Fibroblast of skin of scalp (primary cell): ENCODE measurements at places on chromosomes 11 and 22.

GRCh38 chr11:130037881-130038585 lies 31.7 kb upstream of the APLP2 start:
- peak; percentile 39 for DNase-seq

- no peak for DNase-seq
Observed at GRCh38 chr22:38220163-38220562, 18.4 kb downstream of the MAFF start.

DNA sequence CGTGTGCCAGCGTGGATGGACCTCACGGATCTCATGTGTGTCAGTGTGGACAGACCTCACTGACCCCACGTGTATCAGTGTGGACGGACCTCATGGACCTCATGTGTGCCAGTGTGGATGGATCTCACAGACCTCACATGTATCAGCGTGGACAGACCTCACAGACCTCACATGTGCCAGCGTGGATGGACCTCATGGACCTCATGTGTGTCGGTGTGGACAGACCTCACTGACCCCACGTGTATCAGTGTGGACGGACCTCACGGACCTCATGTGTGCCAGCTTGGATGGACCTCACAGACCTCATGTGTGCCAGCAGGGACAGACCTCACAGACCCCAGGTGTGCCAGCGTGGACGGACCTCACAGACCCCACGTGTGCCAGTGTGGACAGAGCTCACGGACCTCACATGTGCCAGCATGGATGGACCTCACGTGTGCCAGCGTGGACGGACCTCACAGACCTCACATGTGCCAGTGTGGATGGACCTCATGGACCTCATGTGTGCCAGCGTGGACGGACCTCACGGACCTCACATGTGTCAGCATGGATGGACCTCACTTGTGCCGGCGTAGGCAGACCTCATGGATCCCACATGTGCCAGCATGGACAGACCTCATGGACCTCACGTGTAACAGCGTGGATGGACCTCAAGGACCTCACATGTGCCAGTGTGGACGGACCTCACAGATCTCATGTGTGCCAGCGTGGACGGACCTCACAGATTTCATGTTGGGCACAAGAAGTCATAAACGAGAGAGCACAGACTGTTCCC lies 18.2 kb downstream of the TTLL8 start:
- no peak for DNase-seq

GRCh38 chr11:69380921-69381581 lies 87.1 kb downstream of the MYEOV start:
- no peak for DNase-seq

GRCh38 chr22:43828998-43829782 lies 17.1 kb upstream of the EFCAB6 start:
- DNase-seq, result peak; percentile 65

DNA sequence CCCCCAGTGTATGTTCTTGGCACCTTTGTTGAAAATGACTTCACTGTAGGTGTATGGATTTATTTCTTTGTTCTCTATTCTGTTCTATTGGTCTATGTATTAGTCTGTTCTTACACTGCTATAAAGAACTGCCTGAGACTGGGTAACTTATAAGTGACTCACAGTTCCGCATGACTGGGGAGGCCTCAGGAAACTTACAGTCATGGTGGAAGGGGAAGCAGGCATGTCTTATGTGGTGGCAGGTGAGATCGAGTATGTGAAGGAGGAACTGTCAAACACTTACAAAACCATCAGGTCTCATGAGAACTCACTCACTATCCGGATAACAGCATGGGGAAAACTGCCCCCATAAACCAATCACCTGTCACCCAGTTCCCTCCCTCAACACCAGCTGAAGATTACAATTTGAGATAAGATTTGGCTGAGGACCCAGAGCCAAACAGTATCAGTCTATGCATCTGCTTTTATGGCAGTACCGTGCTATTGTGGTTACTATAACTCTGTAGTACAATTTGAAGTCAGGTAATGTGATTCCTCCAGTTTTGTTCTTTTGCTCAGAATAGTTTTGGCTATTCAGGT lies 836.2 kb downstream of the DLG2 start:
- DNase-seq, result no peak

DNA sequence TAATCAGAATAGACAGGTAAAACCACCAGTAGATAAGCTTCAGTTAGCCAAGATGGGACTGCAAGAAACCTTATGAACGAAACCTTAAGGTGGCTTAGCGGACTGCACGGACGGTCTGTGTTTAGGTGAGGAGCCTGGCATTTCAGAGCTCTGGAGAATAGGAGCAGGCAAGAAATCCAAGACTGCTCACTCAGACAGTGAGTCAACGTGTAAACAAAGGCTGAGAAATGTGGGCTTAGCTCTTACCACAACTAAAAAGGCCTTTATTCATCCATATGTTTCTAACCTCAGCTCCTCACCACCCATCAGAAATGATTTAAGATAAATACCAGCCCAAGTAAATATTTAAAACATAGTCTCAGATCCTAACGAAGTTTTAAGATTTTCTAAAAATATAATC lies 657.7 kb downstream of the OPCML start:
- DNase-seq, result peak; percentile 83

- DNase-seq, result no peak
Observed at GRCh38 chr11:66311470-66311964, 5.3 kb downstream of the CD248 start.

- no peak for DNase-seq
Observed at GRCh38 chr11:60768202-60768601, 11.5 kb downstream of the MS4A15 start.

GRCh38 chr11:3823303-3823702 lies 14.9 kb downstream of the PGAP2 start:
- peak; percentile 65 for DNase-seq

DNA sequence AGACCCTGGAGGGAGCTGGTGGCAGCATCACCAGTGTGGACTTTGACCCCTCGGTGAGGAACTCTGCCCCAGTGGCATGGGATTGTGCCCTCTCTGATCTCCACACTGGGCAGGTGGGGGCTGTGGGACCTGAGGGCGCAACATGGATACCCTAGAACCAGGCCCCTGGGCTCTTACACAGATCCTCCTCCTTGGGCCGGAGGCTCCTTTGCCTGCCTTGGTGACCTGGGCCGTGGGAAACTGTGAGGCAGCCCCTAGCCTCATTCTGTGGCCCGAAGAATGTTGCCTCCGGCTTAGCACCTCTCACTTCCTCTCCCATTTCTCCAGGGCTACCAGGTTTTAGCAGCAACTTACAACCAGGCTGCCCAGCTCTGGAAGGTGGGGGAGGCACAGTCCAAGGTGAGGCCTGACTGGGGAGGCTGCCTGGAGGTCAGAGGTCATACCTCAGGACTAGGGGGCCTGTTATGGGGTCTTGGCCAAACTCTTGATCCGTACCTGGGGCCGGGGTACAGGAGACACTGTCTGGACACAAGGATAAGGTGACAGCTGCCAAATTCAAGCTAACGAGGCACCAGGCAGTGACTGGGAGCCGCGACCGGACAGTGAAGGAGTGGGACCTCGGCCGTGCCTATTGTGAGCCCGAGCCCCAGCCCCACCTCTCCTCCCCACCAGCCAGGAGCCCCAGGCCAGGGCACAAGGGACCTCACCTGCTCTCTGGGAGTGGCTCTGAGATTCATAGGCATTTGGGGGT lies 12.2 kb downstream of the ATG16L2 start:
- DNase-seq, result no peak

- DNase-seq, result no peak
Observed at GRCh38 chr11:12249590-12250260, 127.6 kb upstream of the PARVA start.

DNA sequence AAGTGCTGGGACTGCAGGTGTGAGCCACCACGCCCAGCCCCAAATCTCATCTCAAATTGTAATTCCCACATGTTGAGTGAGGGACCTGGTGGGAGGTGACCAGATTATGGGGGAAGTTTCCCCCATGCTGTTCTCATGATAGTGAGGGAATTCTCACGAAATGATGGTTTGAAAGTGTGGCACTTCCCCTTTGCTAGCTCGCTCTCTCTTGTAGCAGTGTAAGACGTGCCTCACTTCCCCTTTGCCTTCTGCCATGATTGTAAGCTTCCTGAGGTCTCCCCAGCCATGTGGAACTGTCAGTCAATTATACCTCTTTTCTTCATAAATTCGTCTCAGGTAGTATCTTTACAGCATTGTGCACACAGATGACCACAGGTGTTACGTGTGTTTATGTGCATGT lies 357.8 kb downstream of the CADM1 start:
- DNase-seq, result no peak

- no peak for DNase-seq
Observed at GRCh38 chr11:29879560-29879959, 137.3 kb downstream of the KCNA4 start.

DNA sequence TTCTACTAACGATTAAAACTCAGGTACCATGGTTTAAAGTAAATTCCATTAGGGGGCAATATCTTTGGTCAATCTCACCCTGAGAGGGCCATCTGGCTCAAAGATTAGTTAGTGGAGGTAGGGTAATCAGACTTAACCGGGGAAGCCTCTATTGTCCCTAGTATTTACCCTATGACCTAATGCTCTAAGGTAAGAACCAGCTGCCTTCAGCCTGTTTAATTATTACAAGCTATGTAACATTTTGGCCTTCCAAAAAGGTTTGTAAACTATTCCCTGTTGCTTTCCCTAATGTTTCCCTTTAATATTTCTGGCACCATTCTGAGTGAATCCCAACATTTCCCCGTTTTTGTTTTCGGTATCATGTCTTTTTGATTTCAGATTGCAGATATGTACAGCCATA lies 15.1 kb upstream of the GLYATL1 start:
- no peak for DNase-seq

DNA sequence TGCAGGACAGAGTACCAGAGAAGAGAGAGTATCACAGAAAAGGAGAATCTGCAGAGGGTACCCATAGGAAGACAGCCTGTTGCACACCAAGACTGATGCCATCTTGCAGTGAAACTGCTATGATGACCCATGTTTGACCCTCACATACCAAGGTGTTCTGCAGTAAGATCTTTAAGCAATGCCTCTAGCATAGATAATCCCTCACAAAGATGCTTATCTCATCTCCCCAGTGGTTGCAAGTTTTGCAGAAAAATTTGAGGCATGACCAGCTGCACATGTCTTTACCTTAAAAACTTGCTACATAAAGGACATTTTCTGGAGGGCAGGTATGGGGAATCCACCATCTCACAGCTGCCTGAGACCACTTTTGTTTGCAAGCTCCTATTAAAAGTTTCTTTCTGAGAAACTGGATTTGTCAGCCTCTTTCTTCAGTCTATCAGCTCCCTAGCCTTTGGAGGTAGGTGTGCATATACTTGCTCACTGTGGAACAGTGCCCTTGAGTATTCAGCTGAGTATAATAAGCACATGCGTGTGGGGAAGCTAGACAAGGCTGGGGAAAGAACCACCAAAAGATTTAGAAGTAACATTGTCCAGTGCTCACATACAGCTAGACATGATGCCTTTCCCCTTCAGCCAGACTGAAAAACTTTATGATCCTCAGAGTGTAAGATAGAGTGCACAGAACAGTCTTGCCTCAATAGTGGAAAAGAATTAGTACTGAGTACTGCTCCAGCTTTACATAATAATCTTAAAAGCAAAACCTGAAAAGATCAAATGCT lies 100.3 kb upstream of the TEAD1 start:
- no peak for DNase-seq

GRCh38 chr11:87110443-87111131 lies 72.9 kb downstream of the TMEM135 start:
- DNase-seq, result no peak

DNA sequence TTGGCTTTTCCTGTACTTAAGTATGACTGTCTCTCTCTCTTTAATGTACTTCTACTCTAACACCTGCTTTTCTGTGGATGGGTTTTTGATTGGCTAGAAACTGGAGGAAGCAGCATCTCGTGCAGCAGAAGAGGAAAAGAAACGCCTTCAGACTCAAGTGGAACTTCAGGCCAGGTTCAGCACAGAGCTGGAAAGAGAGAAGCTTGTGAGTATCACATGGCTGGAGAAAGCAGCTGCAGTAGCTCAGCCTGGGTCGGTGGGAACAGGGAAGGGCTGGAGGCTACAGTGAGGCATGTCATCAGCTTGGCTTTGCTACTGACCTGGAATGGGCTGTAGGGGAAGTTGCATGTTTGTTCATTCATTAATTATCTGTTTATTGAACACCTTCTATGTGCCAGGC lies 74.2 kb downstream of the SWAP70 start:
- DNase-seq, result no peak

- DNase-seq, result no peak
Observed at GRCh38 chr11:134341805-134342571, 10.2 kb downstream of the GLB1L2 start.

- DNase-seq, result no peak
Observed at GRCh38 chr11:19802773-19803293, 90.2 kb downstream of the NAV2 start.

DNA sequence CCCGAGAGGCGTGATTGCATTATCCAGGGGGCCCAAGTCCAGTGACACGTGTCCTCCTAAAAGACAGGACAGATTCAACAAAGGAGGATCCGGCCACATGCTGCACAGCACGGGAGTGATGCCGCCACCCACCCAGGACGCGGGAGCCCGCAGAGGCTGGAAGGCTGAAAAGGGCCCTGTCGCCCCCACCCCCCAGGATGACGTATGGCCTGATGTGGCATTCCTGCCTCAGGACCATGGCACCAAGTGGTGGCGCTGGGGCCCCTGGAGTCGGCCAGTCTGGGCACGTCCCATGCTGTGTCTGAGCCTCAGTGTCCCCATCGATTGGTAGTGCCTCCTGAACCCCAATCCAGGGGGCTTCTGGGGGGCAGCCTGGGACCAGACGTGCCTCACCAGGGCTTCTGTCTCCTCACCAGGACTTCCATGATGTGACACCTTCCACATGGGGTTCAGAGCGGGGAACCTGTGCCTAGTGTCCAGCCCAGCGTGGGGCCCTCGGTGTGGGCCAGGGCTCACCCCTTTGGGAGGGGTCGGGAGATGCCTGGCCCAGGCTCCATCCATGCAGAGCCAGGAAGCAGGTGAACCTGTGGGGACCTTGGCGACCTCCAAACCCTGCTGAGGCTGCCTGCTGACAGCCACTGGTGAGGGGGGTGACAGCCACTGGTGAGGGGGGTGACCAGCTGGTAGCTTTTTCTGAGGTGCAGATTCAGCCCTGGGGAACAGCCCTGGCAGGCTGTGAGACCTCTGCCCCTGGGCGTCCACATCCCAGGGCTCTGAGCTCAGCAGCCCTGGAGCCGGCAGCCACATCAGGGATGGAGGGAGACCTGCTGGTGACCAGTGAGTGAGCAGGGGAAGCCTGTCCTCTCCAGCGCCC lies 75.3 kb downstream of the KCNQ1 start:
- DNase-seq, result no peak

DNA sequence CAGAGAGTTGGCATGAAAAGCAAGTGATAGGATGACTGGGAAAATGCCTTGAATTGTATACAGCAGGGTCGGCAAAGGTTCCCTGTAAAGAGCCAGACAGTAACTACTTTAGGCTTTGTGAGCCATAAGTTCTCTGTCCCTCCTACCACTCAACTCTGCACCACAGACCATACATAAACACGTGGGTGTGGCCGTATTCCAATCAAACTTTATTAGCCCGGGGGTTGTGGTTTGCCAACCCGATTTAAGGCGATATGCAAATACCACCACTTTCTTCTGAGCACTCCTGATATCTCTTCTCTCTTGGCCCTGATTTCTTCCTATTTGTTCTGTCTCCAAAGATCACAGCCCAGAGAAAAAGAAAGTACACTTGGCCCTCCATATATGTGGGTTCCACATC lies 87.5 kb downstream of the MN1 start:
- DNase-seq, result no peak
